Cardiac septum (tissue), 1 donor: ENCODE measurements at places on chromosomes 3 and 15. TPM values are rescaled to one million over a fixed set of nuclear protein-coding genes. Genes with fewer than 3 reads are reported as not detected.

- DNase-seq: no peak
Measured at GRCh38 chr15:98009169-98009568, 48.7 kb downstream of the ARRDC4 start.

GRCh38 chr3:13483988-13484695, 4.0 kb downstream of the HDAC11 start:
- DNase-seq: no peak

Gene PLSCR1
- 43.5 TPM for total RNA-seq

GRCh38 chr3:7322957-7323669, 462.2 kb downstream of the GRM7 start:
- DNase-seq: no peak

Gene SLC28A1
- 0.83 TPM for total RNA-seq

Gene CISH
- total RNA-seq: 21.1 TPM

Gene MYL3
- total RNA-seq: 3,804 TPM

- no peak for DNase-seq
Measured at GRCh38 chr15:67766968-67767367, 58.3 kb upstream of the SKOR1 start.

Gene ZBTB11
- 8.4 TPM for total RNA-seq

DNA sequence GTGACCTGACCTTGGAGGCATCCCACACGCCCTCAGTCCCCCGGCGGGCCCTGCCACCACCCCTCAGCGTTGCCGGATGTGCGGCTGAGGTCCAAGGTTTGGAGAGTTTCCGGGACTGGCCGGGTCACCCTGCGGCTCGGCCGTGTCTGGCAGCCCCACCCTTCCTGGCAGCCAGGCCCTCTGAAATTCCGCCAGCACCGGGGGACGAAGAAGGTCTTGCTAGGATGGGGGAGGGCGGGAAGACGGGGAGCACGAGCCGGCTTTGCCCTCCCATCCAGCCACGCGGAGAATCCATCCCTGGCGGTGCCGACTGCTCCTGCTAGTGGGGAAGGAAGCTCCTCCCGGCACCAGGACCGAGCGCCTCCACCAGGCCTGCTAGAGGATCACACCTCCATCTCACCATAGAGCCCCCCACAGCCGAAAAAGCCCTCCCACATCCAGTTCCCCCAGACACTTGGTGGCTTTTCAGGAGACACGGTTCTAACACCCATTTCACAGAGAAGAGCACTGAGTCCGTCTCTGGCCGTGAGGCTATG, 81.5 kb downstream of the CPN2 start:
- DNase-seq: peak; percentile 94

Gene SERPINI1
- total RNA-seq: 10.5 TPM

Gene SAXO2
- 3.3 TPM for total RNA-seq

GRCh38 chr15:38427380-38427779, 26.5 kb upstream of the FAM98B start:
- no peak for DNase-seq

Gene MYLK
- 17.8 TPM for total RNA-seq

Gene WHAMM
- 7.2 TPM for total RNA-seq
